Left ventricle myocardium inferior (tissue), 1 donor: ENCODE measurements at places on chromosomes 2 and 18. TPM values are rescaled to one million over a fixed set of nuclear protein-coding genes. Genes with fewer than 3 reads are reported as not detected.
A peak's percentile ranks its signal among the peaks of the same experiment; 100 is the strongest.

GRCh38 chr2:68723181-68723580 is 11.4 kb upstream of the ARHGAP25 start:
- no peak for DNase-seq

GRCh38 chr2:131039535-131039907 is 53.7 kb downstream of the FAM168B start:
- no peak for DNase-seq

- no peak for DNase-seq
Measured at GRCh38 chr2:8015848-8016600, 665.8 kb upstream of the ID2 start.

GRCh38 chr18:74977041-74977440 is 231.9 kb downstream of the PTGR3 start:
- no peak for DNase-seq

- DNase-seq = peak; percentile 30
Measured at GRCh38 chr2:121902171-121902591, 146.7 kb downstream of the TSN start.

GRCh38 chr2:215505044-215505786 is 69.3 kb upstream of the FN1 start:
- DNase-seq = no peak

DNA sequence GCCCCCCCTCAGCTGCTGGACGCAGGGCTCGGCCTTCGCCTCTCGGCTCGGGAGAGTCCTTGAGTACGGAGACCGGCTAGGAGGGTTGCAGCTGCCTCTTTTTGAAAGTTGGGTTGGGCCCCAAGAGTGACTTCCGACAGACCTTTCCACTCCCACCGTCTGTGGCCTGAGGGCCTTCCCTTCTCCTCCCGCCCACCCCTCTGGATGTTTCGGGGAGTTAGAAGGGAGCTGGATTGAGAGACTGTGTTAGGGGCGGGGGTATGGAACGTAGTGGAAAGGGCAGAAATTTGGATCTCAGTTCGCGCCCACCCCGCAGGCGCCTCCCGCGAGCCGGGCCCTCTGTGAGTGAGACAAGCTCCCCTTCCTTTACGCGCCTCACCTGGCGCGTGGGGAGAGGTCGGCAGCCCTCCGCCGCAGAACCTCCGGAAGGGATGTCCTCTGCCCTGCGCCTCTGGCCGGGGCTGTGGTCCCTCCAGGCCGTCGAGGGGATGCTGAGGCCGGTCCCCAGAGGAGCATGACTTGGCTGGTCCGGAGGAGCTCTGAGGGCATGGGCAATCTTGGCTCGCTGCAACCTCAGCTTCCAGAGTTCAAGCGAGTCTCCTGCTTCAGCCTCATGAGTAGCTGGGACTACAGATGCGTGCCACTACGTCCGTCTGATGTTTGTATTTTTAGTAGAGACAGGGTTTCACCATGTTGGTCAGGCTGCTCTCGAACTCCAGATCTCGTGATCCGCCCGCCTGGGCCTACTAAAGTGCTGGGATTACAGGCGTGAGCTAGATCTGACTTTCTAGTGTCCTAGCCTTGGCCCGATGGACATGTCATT is 15.9 kb downstream of the C2orf74 start:
- peak; percentile 30 for DNase-seq

DNA sequence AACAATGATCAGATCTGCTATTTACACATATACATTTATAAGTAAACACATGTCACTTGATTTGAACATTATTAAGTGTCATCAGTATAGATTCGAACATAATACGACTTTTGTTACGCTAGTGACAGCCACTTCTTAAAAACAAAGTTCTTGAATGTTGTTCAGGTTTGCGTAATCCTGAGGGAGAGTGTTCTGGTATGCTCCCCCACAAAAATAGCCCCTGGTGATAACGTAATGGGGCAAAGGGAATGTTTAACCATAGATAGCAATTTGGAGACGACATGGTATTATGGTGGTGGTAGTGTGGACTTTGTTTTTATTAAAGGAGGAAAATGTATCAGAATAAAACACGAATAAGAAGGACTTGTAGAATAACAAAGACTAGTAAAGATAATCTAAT is 90.6 kb downstream of the PLEKHM3 start:
- no peak for DNase-seq

- DNase-seq = no peak
Measured at GRCh38 chr2:161796192-161796591, 172.0 kb downstream of the SLC4A10 start.

- DNase-seq = no peak
Measured at GRCh38 chr2:161947406-161947805, 126.6 kb downstream of the DPP4 start.

GRCh38 chr18:37321582-37322491 is 243.8 kb downstream of the CELF4 start:
- no peak for DNase-seq

DNA sequence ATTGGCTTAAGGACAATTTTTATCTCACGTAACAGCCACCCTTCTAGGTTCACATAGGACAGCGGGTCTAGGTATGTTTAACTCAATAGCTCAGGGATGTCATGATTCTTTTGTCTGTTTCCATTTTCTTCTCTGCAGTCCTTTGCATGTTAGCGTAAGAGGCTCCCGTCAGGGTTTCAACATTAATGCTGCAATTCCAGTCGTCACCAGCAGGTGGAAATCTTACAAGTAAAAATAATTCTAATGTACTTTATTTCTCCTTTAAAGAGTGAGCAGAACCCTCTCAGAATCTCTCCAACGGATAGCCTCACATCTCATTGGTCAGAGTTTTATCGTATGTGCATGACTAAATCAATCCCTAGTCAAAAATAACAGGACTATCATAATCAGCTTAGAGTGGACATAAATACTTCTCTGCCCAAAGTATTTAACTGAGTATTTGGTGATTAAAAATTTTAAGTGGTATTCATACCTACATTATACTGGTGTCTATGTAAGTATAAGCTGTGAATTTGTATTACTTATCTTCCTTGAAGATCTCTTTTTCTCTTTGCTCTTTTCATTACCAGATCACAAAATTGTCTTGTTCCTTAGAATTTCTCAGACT is 487.2 kb upstream of the GCFC2 start:
- peak; percentile 14 for DNase-seq

DNA sequence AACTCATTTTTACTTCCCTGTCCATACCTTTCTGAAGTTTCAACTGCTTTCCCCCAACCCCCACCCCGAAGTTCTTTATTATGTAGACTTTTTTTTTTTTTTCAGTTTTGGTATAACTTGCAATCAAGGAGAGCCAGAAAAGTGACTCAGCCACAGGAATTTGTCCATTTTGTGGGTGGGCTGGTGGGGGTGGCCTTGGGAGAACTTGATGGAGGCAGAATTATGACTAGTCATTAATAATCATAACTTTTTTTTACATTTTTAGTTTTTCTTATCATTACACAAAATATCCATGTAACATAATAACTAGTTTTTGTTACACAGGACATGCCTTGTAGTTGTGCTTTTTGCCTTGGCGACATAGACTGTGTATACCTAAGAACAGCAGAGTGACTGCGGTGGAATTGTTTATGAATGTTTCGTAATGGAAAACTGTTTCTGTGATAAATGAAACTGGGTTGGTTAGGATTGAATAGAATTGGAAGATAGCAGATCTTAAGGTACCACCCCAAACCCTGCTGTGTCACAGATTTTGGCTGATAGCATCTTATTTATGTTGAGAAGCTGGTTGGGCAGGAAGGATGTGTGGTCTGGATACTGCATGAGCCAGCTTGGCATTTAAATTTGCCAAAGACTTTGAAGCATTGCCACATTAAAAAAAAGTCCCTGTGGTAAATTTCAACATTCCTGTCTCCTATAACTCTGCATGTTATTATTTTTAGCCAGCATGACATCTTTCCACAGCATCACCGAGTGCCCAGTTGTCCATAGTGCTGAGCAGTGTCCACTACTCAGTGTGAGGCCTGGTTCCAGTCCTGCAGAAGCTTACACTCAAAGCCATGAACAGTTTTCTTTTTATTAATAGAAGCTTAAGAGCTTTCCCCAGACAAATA is 30.7 kb downstream of the LYPD6B start:
- no peak for DNase-seq

- DNase-seq = no peak
Measured at GRCh38 chr2:207660994-207661393, 35.8 kb upstream of the METTL21A start.

GRCh38 chr2:85806358-85807118 is 52.7 kb downstream of the ATOH8 start:
- no peak for DNase-seq

DNA sequence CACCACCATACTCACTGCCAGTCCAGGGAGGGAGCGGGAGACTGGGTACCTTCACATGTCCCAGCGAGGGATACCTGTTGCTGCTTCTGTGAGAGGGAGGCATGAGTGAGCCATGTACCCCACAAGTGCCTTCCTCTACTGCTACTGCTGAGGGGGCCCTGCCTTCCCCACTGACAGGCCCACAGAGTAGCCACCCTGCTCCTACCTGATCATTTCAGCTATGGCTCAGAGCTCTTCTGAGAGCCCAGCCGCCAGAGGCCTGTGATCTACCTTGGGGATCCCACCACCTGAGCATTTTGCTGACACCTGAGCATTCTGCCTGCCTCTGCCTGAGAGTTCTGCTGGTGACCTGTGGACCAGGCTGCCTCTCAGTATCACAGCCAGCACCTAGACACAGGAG is 137.6 kb downstream of the FSIP2 start:
- no peak for DNase-seq

DNA sequence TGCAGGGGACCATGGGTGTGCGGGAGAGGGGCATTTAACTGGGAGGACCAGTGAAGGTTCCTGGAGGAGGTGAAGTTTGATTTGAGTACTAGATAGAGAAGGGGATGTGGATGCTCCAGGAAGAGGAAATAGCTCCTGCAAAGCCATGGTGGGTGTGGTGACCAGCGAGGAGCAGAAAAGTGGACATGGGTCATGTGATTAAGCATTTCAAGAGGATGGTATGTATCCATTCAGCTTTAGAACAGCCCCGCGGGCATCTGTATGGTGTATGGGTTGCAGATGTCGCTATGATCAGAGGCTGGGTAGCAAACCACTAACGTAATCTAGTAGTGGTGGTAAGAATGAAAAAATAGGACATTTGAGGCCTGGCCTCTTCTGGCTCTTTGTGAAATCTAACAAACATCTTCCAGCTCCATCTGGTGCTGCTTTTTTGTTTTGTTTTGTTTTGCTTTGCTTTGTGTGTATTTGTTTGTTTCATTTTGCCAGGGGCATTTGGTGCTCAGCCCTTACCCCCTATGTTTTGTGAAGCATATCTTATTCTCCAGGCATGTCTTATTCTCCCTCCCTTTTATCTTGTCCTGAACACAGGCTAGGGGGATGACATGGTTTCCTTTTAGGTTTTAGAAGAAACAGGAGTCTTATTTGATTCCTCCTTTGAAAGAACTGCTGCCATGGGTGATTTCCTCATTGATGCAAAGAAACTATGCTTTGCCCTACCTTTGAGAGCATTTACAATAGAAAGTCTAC is 226.1 kb downstream of the LRRTM1 start:
- DNase-seq = no peak

The TRIM43 gene
- total RNA-seq = not detected

The SKA1 gene
- total RNA-seq = 0.44 TPM

The COLEC12 gene
- 7.3 TPM for total RNA-seq

The HAUS1 gene
- total RNA-seq = 6.4 TPM

The NAT8 gene
- not detected for total RNA-seq
